Vein endothelial cell (primary cell): ENCODE measurements at places on chromosomes 1 and 21. TPM values are rescaled to one million over a fixed set of nuclear protein-coding genes. Genes with fewer than 3 reads are reported as not detected.

CFHR5 gene
- total RNA-seq: not detected in 2 replicates

NPR1 gene
- total RNA-seq: 7.2 and 11.7 TPM in 2 replicates

SORT1 gene
- total RNA-seq: 7.6 and 9.1 TPM in 2 replicates

TEDDM1 gene
- total RNA-seq: not detected in 2 replicates

SEC16B gene
- total RNA-seq: 0.65 and 1.2 TPM in 2 replicates

COL24A1 gene
- total RNA-seq: not detected in 2 replicates

JAK1 gene
- 209 and 373 TPM in 2 replicates for total RNA-seq

FCGR3A gene
- under 0.01 TPM in 1 of 2 replicates, not detected in the other for total RNA-seq

S100A9 gene
- not detected in 2 replicates for total RNA-seq

SELL gene
- total RNA-seq: 2.9 and 3.3 TPM in 2 replicates

CDK18 gene
- 0.29 and 0.33 TPM in 2 replicates for total RNA-seq

SPRR2F gene
- total RNA-seq: not detected in 2 replicates

LRP8 gene
- 32.0 and 45.5 TPM in 2 replicates for total RNA-seq
